ENCODE measurements at places on chromosomes 5 and 9.

GRCh38 chr9:21964925-21965385 lies 29.2 kb downstream of the CDKN2A start:
- peak; percentile 77 for DNase-seq

GRCh38 chr5:1108865-1109174 lies 3.0 kb downstream of the SLC12A7 start:
- DNase-seq: no peak

DNA sequence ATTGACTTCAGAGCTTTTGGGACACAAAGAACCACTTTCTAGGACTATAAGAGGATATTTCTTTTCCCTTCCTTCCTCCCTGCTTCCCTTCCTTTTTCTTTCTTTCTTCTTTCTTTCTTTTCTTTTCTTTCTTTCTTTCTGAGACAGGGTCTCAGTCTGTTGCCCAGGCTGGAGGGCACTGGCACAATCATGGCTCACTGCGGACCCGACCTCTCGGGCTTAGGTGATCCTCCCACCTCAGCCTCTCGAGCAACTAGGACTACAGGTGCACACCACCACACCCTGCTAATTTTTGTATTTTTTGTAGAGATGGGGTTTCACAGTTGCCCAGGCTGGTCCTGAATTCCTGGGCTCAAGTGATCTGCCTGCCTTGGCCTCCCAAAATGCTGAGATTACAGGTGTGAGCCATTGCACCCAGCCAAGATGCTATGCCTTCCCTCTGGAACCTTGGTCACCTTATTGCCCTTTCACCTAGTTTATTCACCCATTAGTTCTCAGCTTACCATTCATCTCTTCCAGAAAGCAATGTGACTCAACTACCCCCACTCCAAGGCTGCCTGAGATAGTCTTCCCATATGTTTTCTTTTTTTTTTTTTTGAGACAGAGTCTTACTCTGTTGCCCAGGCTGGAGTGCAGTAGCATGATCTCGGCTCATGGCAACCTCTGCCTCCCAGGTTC lies 10.1 kb downstream of the PLIN2 start:
- DNase-seq: peak; percentile 74

- no peak for DNase-seq
Observed at GRCh38 chr5:178193251-178193809, 6.2 kb upstream of the GMCL2 start.

DNA sequence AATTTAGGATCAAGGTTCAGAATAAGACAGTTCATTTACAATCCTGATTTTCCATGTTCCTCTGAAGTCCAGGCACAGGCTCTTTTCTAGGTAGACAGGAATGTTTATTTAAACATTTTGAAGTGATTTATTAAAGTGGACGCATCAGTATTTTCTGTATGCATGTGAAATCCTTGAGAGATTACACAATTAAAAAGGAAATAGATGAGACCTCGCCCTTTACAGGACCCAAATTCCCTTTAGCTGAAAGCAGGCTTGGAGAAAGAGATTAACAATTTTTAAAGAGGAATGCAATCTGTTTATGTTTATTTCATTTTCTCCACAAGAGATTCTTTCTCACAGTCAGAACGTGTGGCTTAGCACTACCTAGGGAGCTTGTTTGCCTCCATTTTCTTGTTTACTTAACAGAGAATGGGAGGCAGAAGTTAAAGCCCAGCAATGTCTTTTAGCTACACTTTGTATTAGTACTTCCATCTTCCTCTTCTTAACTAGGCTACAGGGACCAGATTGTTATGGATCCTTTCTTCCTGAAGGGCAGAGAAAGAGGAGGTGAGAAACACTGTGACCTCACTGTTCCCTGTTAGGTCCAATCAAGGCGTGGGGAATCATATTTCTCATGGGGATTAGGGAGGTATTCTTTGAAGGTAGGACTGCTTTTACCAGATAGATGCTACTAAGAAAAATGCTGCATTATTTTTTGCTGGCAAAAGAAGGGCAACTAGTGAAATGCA lies 416.0 kb downstream of the SH3GL2 start:
- DNase-seq: no peak

GRCh38 chr5:179400020-179400419 lies 54.8 kb upstream of the ADAMTS2 start:
- DNase-seq: no peak

DNA sequence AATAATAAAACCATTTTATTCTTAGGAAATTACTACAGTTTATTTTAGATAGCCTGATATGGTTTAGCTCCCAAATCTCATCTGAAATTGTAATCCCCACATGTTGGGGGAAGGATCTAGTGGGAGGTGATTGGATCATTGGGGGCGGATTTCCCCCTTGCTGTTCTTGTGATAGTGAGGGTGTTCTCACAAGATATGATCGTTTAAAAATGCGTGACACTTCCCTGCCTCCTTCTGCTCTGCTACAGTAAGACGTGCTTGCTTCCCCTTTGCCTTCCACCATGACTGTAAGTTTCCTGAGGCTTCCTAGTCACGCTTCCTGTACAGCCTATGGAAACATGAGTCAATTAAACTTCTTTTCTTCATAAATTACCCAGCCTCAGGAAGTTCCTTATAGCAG lies 122.4 kb upstream of the FGF10 start:
- no peak for DNase-seq

GRCh38 chr9:8188723-8189407 lies 389.3 kb upstream of the DMAC1 start:
- peak; percentile 62 for DNase-seq

DNA sequence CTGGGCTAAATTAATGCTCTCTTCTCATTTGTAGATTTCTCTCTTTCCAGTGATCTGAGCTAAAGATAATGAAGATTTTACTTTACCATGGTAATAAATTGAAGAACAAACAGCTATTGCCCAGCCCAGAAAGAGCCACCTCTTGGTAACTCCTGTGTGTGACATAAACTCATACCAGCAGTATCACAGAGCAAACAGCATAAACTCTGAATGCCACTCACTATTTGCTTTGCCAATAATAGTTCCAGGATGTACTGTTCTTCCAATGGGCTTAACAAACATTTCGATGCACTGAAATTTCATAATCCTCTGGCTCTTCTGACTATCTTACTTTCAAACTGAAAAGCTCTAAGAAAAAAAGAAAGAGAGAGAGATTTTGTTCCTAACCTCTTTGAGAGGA lies 69.8 kb upstream of the RASEF start:
- DNase-seq: no peak

- DNase-seq: no peak
Observed at GRCh38 chr5:100788417-100788816, 114.7 kb downstream of the ST8SIA4 start.

GRCh38 chr5:134590992-134591659 lies 41.5 kb downstream of the SAR1B start:
- peak; percentile 25 for DNase-seq

- no peak for DNase-seq
Observed at GRCh38 chr5:87115839-87116364, 151.8 kb upstream of the RASA1 start.

- no peak for DNase-seq
Observed at GRCh38 chr5:178383301-178383918, 150.8 kb upstream of the PHYKPL start.

DNA sequence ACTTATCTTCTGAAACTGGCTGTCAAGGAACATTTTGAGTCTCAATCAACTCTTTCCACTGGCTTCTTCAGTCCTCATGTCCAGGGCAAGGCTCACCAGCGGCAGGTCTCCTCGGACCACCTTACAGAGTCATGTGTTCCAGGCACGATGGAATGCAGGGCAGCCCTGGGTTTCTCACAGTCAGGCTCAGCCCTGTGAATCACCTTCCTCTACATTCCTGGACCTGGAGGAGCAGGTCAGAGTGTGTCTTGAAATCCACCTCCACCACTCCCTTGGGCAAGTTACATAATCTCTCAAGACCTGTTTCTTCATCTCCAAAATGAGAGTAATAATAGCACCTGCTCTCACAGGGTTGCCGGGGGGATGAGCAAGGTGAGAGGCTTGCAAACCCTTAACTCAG lies 16.0 kb downstream of the ENC1 start:
- no peak for DNase-seq

- DNase-seq: no peak
Observed at GRCh38 chr5:171847026-171847425, 61.4 kb downstream of the SMIM23 start.

DNA sequence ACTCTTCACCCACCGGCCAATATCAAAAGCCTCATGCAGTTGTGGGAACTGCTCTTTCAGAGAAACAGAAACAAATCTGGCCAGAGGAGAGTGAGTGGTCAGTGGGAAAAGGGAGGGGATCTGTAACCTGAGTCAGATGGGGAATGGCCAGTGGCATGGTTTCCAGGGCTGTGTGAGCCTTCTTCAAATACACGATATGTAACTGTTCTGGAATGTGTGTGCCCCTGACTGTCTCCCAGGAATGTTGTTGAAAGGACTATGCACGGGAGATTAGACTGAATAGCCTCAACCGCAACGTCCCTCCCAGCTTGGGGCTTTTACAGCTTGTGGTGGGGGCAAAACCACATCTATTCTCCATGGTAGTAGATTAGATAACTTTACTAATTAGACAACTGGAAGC lies 60.8 kb downstream of the SH3TC2 start:
- peak; percentile 98 for DNase-seq

DNA sequence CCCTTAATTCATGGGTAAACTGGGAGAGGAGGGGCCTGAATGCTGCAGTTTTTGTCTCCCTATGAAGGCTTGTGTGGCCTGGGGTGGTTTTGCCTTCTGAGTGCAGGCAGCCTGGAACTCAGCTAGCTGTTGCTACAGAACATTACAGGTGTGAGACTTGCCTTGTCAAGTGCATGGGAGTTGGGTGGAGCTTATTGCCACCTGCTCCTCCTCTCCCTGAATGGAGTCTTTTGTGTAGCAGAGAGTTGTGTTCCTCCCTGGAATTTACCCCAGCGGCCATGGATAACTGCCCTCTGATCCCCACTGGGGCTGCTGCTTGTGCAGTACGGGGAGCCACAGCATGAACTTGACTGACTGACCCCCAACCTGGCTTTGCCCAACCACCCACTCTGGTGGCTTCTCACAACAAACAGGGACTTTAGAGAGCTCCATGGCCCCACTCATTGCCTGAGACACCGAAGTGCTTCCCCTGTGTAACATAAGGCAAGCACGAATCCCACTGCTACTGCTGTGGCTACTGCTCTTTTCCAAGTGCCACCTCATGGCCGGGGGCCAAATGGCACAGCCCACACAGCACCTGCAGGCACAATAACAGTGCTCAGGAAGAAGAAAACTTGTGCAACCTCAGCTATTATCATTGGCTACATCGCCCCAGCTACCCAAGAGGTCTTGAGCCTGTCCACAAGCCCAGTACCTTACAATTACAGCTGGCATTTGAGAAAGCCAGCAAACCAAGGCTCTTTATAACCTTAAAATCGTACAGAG lies 942.9 kb downstream of the CDH18 start:
- DNase-seq: no peak

- peak; percentile 79 for DNase-seq
Observed at GRCh38 chr5:56200971-56201666, 32.0 kb downstream of the ANKRD55 start.

GRCh38 chr9:36987891-36988290 lies 46.2 kb downstream of the PAX5 start:
- peak; percentile 21 for DNase-seq

- DNase-seq: peak; percentile 49
Observed at GRCh38 chr5:100623719-100624118, 88.5 kb downstream of the FAM174A start.

DNA sequence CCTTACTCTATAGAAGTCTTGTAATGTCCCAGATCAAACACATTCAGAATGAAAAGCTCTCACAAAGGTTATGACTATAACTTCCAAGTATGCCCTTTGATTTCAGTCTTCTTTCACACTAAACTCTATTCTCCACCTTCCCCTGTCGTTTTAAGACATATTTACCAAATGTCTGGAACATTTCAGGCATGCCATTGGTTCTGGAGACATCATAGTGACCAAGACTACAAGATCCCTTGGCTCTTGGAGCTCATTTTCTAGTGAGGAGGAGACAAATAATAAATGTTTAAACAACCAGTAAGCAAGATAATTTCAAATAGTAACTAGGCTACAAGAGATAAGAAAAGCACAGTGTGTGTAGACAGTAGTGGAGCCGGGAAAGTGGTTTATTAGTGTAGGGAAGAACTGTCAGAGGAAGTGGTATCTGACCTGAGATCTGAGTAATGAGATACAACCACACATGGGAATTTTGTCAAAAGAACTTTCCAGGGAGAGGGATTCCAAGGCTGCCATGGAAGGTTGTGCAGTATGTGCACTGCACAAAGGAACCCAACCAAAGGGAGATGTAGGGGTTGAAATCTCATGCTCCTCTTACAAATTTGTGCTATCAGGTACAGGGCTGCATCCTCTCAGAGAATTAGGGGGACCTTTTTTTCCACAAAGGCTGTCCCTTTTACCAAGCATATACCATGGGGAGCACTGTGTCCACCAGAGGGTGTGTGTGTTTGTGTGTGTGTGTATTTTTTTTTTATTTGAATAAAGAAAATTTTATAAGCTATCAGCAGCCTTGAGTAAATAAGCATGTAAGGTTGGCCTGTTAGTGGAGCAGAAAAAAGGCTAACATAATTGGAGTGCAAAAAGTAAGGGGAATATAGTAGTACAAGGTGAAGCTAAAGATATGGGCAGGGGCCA lies 1279.1 kb upstream of the WWC1 start:
- DNase-seq: no peak

- no peak for DNase-seq
Observed at GRCh38 chr5:173413471-173413982, 85.3 kb upstream of the STC2 start.

GRCh38 chr5:132275367-132276220 lies 18.1 kb downstream of the PDLIM4 start:
- no peak for DNase-seq

DNA sequence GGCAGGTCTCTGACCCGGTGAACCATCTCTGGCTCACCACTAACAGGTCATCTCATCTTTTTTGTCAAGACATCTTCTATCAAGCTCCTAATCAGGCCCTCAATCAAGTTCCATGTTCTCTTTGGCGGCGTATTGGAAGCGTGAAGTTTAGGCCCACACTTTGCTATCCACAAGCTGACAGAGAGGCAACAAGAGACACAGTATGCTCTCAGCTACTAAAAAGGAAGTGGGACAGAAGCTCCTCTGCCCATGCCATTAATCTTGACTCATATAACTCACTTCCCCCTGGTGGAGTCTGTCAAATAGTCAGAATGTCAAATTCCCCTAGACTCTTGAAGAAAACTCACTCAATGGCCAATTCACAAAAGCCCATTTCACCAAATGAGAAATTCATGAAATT lies 77.6 kb upstream of the TMC1 start:
- peak; percentile 10 for DNase-seq
